Iris pigment epithelial cell (primary cell): ENCODE measurements at places on chromosomes 5 and 9.

DNA sequence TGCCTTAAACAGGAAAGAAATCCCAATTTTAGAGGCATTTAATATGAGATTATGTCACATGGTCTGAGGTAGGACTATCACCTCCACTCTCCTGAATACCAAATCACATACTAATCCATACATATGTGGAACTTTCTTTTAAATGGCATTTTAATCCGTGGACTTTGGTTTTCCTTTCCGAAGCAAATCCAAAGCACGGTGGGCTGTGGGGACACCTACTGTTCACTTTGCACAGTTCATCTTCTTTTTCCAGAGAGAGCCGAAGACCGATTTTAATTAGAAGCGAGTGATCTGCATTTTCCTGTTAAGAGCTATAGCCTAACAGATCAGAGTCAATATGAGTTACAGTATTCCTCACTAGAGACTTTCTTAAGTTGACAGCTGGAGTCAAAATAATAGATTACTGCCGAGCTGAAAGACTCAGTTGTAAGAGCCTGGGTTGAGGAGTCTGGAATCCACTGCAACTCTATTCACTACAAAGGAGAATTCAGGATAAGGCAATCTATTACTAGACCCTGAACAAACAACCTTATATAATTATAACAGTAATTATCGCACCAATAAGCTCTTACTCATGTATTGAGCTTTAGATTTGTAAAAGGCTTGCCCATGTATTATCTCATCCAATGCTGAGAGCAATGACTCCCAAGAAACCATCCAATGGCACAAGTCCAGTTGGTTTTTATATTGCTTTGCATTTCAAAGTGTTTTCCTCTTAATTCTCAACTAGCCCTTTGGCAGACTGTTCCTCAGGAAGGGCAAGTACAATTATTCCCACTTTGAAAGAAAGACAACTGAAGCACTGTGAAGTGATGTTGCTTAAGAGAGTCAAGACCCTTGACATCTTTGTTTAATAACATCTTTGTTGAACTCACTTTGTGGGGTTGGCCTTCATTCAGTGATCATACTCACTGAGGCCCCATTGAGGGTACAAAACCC lies 144.7 kb downstream of the TRPM6 start:
- DNase-seq: peak; percentile 44

DNA sequence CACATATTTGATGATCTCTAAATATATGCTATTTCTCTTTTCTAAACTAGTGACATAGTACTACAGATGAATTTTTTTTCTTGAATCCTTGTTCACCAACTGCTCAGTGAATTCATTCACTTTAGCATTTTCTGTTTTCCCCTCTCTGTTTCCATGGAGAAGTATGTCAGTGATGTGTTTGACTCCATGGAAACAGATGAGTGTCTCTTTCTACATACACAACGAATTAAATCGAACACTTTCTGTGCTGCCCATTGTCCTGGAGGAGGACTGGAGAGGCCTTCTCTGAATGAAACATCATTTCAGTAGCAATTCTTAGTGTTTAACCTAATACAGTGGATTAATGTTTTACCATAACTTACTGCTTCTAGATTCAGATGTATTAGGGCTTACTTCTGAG lies 9.5 kb downstream of the INVS start:
- no peak for DNase-seq

DNA sequence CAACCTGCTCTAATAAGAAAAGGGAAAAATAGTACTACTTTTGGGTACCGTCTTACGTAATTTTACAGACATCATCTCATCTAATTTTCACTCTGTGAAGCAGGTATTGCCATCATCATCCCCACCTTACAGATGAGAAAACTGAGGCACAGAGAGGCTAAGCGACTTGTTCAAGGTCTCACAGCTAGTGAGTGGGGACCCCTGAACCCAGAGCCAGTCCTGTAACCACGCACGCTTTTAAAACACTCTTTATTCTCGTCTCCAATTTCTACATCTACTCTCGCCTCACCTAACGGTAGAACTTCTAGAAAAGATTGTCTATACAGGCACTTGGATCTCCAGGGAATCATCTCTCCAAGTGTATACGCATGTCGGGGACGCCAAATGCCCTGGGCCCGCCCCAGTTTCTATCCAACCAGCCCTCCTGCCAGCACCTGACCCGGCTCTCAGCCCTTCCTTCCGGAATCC lies 1.5 kb upstream of the TRAF1 start:
- DNase-seq: no peak

DNA sequence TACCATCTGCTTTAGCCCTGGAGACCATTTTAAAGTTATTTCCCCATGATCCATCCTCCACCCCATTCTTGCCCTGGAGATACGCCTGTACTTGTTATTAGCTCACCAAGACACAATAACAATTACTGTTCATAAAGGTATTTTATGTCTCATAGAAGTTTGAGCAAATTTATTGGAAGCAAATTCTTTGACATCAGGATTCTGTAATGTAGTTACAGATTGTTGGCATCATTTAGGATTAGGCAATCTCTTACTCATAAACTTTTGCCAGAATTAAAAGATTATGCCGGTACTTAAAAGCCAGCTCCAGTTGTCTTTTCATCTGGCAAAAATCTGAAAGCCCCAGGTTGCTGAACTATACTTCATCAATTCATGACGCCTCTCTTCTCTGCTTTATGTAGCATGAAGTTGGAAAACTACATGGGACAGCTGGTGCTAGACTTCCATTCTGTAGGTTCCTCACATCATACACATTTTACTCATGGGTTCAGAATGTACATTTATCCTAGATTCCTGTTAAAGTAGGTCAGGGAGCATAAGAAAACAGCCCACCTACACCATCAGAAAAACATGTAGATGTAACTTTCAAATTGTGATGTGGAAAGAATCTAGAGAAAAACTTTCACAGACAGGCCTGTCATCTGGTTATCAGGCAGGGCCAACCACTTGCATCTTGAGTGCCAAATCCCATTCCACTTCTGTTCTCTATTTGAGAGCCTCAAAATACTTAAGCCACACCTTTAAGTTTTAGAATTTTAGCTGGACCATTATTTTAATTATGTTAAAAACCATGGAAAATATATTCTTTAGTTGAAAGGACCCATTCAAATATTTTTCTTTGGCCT lies 14.0 kb downstream of the ATP10B start:
- no peak for DNase-seq

DNA sequence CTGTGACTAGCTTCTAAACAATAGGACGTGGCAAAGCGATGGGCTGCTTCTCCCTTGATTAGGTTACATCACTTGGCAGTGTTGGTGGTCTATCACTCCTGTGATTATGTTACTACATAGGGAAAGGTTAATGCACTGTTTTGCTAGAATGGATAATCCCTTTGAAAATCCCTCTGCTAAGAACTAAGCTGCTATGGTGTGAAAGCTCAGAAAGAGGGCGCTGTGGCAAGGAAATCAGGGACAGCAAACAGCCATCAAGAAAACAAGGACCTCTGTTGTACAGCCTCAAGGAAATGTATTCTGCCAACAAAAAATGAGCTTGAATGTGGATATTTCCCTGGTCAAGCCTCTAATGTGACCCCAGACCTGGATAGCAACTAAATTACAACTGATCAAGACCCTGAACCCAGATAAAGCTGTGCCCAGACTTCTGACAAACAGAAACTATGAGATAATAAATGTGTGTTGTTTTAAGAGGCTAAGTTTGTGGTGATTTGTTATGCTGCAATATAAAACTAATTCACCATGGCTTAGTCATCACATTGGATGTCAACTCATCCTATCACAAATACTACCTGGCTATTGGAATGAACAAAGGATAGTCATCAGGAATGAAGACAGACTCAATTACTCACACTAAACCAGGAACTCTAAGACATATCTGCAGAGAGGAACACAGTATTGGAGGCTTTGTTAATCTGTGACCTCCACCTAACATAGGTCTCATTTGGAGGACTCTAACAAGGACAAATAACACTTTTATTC lies 1215.9 kb downstream of the EFNA5 start:
- DNase-seq: peak; percentile 62

- no peak for DNase-seq
Observed at GRCh38 chr9:36897478-36897877, 136.6 kb downstream of the PAX5 start.
